Articular chondrocyte of knee joint (primary cell): ENCODE measurements at places on chromosomes 12 and 14. TPM values are rescaled to one million over a fixed set of nuclear protein-coding genes. Genes with fewer than 3 reads are reported as not detected.

Gene NOVA1
- 0.52 and 0.65 TPM in 2 replicates for total RNA-seq

Gene MYF5
- not detected in 2 replicates for total RNA-seq

Gene DACT1
- 4.1 and 6.7 TPM in 2 replicates for total RNA-seq

Gene MRPL42
- total RNA-seq = 53.6 and 72.7 TPM in 2 replicates

Gene TCL1B
- not detected in 2 replicates for total RNA-seq

Gene FGD6
- 8.0 and 16.5 TPM in 2 replicates for total RNA-seq

Gene SLC10A1
- total RNA-seq = not detected in 2 replicates

Gene KCNK13
- not detected in 2 replicates for total RNA-seq

Gene SDSL
- 6.7 and 8.8 TPM in 2 replicates for total RNA-seq

Gene NGDN
- 37.7 and 49.9 TPM in 2 replicates for total RNA-seq

Gene SYCP3
- 0.11 and 0.52 TPM in 2 replicates for total RNA-seq

Gene C1QL4
- total RNA-seq = 0.13 TPM in 1 of 2 replicates, not detected in the other

Gene TUBA1B
- 936 and 956 TPM in 2 replicates for total RNA-seq

Gene OSBPL8
- 161 and 174 TPM in 2 replicates for total RNA-seq

Gene HOXC9
- 8.3 and 9.8 TPM in 2 replicates for total RNA-seq

Gene OR6J1
- total RNA-seq = not detected in 2 replicates

Gene KLRF1
- 0.13 and 0.32 TPM in 2 replicates for total RNA-seq

Gene RHOJ
- 4.3 TPM in 2 replicates for total RNA-seq

Gene KLHDC1
- 4.6 and 5.0 TPM in 2 replicates for total RNA-seq

Gene DTX1
- not detected in 2 replicates for total RNA-seq

Gene SSPN
- 13.6 and 14.7 TPM in 2 replicates for total RNA-seq

Gene LYSET
- total RNA-seq = 8.9 and 12.3 TPM in 2 replicates

Gene KRT71
- total RNA-seq = not detected in 2 replicates

Gene GALNT16
- 7.0 and 16.6 TPM in 2 replicates for total RNA-seq

Gene CSRP2
- 1.8 and 4.0 TPM in 2 replicates for total RNA-seq

Gene RD3L
- total RNA-seq = not detected in 2 replicates

Gene RIN3
- total RNA-seq = 9.7 and 13.3 TPM in 2 replicates

Gene FGD4
- total RNA-seq = 51.5 and 59.5 TPM in 2 replicates

Gene DCN
- total RNA-seq = 6,413 and 6,491 TPM in 2 replicates

Gene MANSC1
- total RNA-seq = 14.5 and 16.2 TPM in 2 replicates

Gene PSMC1
- 167 and 200 TPM in 2 replicates for total RNA-seq

Gene GDF3
- total RNA-seq = not detected in 2 replicates

Gene LRRC43
- total RNA-seq = 1.0 and 3.4 TPM in 2 replicates

Gene CFAP54
- total RNA-seq = 1.6 and 4.0 TPM in 2 replicates

Gene ERP27
- not detected in 2 replicates for total RNA-seq

Gene ADAM21
- total RNA-seq = 0.32 and 0.52 TPM in 2 replicates
